Cerebellar cortex (tissue), 1 donor: ENCODE measurements at places on chromosomes 6 and 20.

- DNase-seq = no peak
Observed at GRCh38 chr6:24451581-24452388, 37.6 kb downstream of the GPLD1 start.

DNA sequence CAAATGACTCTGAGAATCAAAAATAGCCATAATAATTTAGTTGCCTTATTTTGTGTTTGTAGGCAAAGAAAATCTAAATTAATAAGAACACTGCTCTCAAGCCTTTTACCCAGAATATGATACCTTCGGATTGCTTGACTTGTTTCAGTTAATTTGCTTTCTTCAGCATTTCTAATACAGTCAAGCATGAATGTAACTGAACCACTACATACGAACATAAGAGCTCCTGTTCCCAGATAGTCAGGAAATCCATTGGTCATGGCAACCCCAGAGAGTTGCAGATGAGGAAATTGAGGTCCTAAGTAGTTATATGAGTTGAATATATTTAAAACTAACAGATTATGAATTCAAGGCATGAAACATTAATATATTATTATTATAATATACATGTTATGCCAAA, 2.9 kb downstream of the FRK start:
- no peak for DNase-seq

- no peak for DNase-seq
Observed at GRCh38 chr20:32642257-32643046, 31.3 kb downstream of the C20orf203 start.

- no peak for DNase-seq
Observed at GRCh38 chr20:19000078-19000477, 186.5 kb downstream of the SCP2D1 start.

DNA sequence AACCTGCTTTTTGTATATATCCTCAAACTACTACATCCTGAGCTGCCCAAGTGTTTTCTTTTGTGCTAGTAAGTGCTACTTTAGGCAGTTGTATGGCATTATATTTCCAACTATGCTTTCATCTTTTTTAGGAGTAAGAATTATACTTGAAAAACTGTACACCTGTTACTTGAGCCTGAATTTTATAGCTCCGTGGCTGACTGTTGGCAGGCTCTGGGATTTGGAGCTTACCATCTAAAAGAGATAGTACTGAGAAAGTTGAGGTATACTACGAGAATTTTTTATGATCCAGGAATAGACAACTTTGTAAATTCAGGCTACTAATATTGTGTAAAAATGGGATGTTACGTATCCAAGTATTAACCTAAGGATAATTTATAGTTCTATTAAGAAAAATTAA, 32.4 kb downstream of the RNF217 start:
- no peak for DNase-seq

DNA sequence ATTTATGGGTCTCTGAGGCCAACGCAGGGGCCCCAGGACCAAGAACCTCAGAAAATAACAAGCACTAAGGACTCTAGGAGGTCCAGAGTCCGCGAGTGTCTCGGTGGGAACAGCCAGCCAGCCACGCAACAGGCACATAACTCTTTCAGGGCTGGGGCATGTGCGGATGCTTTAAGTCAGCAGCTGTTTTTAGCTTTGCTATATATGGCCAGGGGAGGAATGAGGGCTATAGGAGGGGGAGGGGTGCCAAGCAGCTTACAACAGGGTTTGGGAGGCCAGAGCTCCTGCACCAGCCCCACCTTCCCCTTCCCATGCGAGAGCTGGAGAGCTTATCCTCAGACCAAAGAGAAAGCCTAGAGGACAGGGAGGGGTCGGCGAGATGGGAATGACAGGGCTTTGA, 6.2 kb downstream of the JPH2 start:
- no peak for DNase-seq

DNA sequence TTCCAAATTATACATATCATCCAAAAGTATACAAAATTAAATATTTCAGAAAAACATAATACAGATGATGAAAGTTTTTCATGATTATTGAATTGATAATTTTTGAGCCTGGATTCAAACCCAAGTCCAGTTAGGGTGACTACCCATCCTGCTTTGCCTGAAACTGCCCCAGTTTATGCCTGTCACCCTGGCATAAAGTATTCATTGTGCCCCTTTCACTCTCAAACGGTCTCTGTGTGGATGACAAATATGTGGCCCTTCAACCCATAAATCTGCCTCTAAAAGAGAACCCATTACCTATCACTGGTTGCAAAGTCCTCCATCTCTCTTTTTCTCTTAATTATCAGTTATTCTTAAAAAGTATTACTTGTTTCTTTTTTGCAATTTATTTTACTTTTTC, 553.7 kb upstream of the JARID2 start:
- DNase-seq = no peak

DNA sequence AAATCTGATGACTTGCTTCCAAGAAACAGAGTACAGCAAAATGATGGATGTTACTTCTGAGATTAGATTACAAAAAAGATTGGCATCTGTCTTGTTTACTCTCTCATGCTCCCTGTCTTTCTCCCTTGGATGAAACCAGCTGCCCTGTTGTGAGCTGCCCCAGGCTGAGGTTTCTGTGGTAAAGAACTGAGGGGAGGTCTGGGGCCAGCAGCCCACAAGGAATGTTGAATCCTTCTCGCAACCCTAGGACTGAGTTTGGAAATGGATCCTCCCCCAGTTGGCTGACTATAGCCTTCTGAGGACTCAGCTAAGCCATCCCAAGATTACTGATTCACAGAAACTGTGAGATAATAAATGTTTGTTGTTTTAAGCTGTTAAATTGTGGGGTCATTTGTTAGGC, 5.6 kb upstream of the HECA start:
- no peak for DNase-seq

- no peak for DNase-seq
Observed at GRCh38 chr20:54474046-54474445, 1.3 kb upstream of the DOK5 start.

- no peak for DNase-seq
Observed at GRCh38 chr6:142705054-142705453, 239.9 kb downstream of the HIVEP2 start.

- no peak for DNase-seq
Observed at GRCh38 chr20:57717797-57718196, 8.0 kb upstream of the PMEPA1 start.

DNA sequence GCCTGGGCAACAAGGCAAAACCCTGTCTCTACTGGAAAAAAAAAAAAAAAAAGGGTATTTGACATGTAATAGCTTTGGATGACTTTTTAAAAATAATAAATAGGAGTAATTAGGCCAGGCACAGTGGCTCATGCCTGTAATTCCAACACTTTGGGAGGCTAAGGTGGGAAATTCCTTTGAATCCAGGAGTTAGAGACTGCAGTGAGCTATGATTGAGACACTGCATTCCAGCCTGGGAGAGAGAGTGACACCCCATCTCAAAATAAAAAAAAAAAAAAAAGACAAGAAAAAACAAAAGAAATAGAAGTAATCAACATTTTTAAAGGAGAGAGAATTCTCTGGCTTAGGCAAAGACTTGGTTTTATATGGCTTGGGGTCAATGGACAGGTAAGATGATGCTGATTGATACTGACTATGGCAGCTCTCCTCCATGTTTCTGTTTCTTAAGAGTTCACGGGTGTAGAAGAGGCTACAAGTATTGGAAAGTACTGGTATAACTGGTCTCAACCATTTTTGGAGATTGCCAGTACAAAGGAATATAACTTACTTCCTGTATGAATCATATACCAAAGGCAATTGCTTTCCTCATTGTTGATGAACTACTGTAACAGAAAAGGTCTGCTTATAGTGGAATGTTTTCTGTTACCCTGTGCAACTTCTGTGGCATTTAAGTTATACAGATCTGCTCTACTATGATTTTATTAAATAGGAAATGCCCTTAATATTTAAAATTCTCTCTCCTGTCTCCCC, 10.1 kb downstream of the MAP3K5 start:
- no peak for DNase-seq

DNA sequence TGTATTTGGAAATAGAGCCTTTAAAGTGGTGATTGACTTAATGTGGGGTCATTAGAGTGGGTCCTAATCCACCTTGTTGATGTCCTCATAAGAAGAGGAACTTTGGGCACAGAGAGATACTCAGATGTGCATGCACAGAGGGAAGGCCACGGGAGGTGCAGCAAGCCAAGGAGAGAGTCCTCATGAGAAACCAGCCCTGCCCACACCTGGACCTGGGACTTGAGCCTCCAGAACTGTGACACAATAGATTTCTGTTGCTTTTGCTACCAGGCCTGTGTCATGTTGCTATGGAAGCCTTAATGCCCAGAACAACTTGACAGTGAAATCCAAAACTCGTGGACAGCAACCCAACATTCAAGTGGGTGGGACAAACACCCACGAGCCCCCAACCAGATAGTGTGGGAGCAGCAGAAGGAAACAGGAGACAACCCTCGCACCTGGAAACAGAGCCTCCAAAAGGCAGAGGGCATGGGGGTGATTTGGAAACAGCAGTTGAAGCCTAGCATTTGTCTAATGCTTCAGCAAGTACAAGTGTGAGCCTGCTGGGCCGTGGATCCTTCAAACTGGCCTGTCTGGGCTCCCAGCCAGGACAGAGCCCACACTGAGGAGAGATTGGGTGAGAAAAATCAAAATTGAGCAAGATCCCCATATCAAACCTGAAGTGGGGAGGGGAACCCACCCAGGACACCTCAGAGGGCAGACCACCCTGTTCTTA, 201.0 kb upstream of the CST7 start:
- DNase-seq = peak; percentile 9

DNA sequence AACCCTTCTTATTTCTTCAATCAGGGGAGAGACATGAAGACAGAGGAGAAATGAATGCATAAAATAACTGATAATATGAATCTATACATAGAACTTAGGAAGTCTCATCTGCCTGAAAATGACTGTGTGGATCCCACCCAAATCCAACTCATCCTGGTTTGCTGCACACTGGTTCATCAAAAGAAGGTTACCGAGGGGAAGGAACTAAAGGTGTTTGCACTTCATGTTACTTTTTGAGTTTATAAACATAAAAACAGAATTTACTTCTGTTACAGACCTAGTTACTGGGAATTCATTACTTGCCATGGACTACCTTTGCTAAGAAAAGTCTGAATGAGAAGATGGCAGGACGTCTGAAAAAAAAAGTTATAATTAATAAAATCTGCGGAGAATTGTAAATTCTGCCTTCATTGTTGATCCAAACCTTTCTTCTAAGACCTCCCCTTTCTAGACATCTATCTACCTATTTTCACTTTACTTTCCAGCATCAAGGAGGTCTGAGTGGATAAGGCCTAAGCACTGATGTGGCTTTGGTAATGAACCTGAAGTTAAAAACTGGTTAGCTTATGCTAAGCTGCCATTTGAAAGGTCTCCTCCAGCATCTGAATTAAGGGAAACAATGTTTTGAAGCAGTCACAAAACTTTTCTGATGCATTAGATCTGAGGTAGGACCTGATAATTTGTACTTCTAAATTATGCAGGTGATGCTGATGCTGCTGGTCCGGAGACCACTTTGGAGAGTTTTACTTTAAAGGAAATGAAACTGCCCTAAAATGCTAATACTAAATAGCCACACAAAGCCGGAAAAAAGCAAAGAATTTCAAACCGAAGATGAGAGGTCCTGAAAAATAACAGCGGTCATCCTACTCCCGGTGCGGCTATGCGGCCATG, 84.0 kb downstream of the HFE start:
- no peak for DNase-seq

- DNase-seq = no peak
Observed at GRCh38 chr20:49422161-49422560, 60.3 kb downstream of the KCNB1 start.

DNA sequence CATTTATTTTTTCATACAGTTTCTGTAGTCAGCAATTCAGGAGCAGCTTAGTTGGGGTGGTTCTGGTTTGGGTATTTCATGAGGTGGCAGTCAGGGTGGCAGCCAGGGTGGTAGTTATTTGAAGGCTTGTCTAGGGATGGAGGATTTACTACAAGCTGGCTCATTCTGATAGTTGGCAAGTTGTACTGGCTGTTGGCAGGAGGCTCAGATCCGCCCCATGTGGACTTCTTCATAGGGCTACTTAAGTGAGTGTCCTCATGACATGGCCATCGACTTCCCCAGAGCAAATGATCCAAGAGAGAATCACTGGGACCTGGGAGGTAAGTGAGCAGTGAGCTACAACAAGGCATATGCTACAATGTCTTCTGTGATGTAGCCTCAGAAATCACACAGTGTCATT, 22.4 kb upstream of the CDKAL1 start:
- no peak for DNase-seq

- no peak for DNase-seq
Observed at GRCh38 chr6:35474131-35474941, 6.1 kb downstream of the RPL10A start.

GRCh38 chr6:13866301-13866700, 51.9 kb upstream of the MCUR1 start:
- DNase-seq = peak; percentile 64

DNA sequence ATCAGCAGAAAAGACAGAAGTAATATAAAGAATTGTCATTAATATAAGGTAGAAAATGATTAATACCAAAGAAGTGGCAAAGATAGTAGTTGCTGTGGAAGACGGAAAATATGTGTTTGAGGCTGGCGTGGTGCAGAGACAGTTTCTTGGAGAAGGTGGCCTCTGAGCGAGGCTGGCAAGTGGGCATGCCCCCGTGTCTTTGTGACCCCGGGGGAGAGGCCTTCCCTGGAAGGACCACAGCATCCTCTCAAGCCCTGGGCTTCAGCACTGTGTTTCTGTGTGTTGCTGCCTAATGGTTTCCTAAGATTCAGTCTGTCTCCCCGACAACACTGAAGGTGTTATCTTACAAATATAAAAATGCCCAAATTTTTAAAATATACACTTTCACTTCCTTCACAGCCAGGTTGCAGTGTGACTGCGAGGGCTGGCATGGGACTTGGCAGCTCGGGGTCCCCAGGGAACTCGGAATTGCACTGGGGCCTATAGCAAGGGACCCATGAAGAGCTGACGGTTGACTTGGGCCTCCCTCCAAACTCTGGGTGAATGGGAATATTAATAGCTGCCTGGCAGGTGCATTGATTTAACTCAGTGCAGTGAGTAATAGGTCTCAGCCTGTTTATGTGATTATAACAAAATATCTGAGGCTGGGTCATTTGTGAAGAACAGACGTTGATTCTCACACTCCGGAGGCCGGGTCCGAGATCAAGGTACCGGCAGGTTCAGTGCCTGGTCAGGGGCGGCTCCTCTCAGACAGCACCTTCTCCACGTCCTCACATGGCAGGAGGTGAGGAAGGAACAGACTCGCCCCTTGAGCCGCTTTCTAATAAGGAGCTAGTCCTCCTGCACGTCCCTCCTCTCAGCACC, 47.4 kb upstream of the AFDN start:
- no peak for DNase-seq

GRCh38 chr20:62651285-62652021, 9.2 kb downstream of the SLCO4A1 start:
- DNase-seq = no peak

GRCh38 chr6:152458648-152459644, 178.2 kb downstream of the SYNE1 start:
- no peak for DNase-seq

- DNase-seq = no peak
Observed at GRCh38 chr20:47417245-47418068, 61.0 kb upstream of the ZMYND8 start.

DNA sequence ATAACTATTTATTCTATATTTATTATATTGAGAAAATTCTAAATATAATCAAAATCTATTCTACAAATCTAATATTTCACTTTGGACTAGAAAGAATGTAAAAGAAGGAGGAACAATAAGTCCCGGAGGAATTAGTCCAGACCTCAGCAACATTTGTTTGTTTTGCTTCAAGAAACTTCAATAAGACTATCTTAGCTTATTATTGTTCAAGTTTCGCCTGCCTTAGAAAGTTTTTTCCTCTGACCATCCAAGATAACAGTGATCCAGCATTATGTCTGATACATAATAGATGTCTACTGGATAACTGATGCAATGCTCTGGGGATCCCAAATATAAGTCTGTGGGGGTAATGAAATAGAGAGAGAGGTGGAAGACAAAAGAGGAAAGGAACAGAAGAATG, 28.7 kb upstream of the NT5E start:
- DNase-seq = no peak
